ENCODE measurements at places on chromosomes 4 and X. TPM values are rescaled to one million over a fixed set of nuclear protein-coding genes. Genes with fewer than 3 reads are reported as not detected.

DNA sequence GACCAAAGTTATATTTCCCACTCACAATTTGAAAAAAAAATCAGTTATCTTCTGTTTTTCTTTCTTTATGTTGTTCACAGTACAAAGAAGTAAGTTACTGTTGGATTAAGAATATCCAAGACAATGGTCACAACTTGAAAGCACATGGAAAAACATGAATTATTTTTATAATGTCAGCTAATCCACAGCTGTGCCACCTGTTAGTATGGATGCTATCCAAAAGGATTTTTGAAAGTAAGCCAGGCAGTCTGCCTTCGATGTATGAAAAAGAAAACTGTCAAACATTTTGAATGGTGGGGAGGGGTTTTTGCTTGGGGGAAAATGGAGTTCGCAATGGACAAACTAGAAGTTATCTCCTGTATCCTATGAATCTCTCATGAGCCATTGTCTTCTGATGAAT is 6.2 kb downstream of the GPM6A start:
- DNase-seq = peak; percentile 43

DNA sequence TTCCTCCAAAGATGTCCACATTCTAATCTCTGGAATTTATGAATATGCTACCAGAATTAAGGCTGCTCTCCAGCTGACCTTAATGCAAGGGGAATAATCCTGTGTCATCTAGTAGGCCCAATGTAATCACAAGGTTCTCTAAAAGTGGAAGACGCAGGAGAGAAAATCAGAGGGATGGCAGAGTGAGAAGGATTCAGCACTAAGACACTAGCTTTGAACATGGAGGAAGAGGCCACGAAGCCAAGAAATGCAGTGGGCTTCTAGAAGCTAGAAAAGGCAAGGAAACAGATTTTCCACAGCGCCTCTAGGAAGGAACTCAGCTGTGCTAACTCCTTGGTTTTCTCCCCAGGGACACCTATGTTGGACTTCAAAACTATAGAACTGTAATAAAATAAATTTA is 240.7 kb upstream of the TRAM1L1 start:
- DNase-seq = peak; percentile 51

DNA sequence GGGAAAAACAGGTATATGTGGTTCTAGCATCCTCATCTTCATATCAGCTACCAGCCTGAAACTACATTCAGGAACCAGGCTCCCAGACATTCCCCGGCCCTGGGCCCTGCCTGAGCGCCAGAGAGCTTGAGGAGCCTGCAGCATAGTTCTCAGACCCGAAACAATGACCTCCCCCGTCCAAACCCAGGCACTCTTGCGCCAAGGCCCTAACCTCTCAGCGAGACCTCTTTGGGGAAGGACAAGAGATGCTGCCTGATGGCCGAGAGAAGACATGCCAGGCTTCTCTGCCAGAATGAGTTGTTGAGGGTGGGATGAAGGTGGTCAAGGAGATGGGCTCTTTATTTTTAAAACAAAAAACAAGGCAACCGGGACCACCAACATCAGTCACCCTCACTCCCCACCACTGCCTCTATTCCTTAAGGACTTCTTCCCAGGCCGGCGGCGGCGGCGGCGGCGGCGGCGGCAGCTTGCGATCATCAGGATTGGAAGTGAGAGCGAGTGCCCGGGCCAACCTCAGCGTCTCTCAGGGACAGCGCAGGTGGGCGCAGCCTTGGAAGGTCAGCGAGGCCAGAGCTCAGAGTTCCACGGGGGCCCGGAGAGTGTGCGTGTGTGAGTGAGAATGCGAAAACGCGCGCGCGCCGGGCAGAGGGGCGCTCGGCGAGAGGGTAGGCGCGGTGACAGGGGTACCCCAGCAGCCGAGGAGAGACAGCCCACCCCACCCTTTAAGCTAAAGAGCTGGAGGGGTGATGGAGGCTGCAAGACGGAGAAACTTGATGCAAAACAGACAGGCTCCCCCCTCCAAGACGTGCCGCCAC is 601 bp downstream of the INPP4B start:
- peak; percentile 14 for DNase-seq

- no peak for DNase-seq
These were observed 26.4 kb upstream of the PGM2 start for GRCh38 chr4:37799941-37800554.

- no peak for DNase-seq
These were observed 177.1 kb upstream of the PCDH7 start for GRCh38 chr4:30543057-30543456.

DNA sequence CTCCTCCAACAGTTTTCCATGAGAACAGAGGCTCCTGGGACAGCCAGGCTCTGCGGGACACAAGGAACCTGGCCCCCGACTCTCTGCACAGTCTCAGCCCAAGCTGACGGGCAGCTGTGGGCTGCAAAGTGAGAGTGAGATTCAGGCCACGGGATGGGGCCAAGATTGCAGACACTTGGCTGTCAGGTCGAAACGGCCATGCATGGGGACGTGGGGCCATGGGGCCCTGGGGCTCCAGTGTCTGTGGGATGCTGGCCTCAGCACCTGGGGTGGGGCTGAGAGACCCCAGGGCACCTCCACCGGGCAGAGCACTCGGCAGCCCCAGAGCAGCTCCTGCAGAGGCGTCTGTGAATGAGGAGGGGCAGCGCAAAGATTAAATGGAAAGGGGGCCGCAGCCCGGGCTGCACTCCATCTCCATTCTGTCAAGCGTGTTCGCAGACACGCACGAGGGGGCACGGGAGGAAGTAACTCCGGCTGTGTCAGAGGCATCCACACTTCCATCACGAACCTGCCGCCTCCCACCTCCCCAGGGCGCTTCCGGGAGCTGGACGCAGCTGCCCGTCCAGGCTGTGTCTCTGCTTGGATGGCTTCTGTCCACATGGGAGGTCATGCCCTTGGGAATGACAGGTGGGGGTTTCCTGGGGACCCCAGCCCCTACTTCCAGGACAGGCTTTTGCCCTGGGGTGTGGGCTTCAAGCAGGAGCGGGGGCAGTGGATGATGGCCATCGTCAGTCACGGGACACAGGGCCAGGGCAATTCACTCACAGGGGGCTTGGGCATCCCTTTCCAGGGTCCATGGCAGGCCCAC is 82.8 kb upstream of the NKX1-1 start:
- no peak for DNase-seq

DNA sequence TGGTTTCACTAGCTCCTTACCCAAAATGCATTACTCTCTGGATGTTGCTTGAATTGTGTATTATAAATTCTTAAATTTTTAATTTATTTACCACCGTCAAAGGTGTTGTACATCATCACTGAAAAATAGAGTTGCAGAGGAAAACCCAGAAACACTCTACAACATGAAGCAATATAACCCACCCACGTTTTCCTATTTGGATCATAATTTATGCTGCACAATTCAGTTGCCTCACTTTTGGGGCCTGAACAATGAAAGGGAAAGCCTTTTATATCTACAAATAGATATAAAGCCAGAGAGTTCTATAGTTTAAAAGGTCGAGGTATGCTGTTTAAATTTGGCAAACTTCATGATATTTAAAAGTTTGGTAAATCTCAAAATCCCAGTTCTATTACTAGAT is 115.4 kb downstream of the MGST2 start:
- no peak for DNase-seq

DNA sequence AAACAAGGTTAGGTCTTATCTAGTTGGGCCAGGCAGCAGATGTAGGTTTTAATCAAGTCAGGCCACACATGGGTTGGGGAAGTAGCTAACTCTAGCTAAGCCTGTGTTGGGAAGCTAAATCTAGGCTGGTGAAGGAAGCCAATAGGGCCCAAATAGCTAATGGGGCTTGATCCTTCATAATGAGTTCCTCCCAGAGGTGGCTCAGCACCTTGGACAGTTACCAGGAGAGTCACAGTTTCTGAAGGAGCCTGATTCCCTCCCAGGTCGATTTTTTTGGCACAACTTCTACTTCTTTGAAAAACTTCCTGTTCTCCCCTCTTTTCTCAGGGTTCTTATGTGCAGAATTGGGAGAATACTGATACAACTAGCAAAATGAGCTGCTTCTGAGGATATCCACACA is 242.5 kb upstream of the PRPS2 start:
- peak; percentile 62 for DNase-seq

DNA sequence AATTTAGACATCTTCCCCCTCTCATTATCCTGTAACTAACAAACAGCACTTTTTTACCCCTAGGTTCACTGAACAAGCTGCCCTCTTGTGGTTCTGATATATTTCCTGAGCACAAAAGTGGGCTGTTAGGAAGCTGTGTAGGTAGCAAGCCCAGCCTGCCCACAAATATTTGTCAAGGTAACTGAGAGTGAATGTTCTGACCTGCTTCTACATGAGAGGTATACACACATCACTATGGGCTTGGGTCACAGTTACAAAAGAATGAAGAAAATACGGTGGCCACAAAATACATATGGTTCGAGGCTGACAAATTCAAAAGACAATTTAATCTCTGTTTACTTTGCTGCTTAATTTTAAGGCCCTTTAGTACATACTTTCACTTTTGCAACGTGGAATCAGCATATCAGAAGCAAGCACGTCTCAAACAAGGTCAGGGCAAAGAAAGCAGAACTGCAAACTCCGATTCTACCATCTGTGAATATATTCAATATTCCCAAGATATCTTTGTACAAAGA is 78.7 kb downstream of the RBM47 start:
- DNase-seq = peak; percentile 22

DNA sequence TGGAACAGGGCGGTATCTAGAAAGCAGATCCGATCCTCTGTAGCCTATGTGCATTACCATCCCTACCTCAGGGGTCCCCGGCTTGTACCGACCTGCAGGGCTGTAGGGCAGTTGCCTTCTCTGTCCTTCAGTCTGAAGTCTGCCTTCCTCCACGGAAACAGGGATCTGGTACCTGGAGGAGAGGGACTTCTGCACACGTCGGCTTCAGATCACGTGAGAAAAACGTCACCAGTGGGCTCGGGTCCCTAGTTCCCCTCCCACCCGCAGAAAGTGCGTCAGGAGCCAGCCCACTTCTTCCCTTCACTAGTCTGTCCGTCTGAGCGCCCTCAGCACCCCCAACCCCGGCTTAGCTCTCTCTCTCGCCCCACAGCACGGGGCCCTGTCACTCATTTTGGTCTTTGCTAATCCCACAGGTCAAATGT is at the start of gene TCEAL5:
Gene TCEAL5 (minus strand): TSS at position 170 of the 422 bp plus-strand sequence. CDS start 2,187 bp downstream, outside the sequence.
- no peak for DNase-seq

The WWC2 gene
- 17.3 TPM for total RNA-seq

The COL4A6 gene
- total RNA-seq = 0.27 TPM

The MMGT1 gene
- total RNA-seq = 31.6 TPM

The ARX gene
- total RNA-seq = 0.10 TPM

The SEL1L3 gene
- total RNA-seq = 6.8 TPM

The GUCY1B1 gene
- total RNA-seq = 8.3 TPM

The F8A2 gene
- not detected for total RNA-seq

Data from myocyte (in vitro differentiated cells).